ENCODE measurements at places on chromosomes 6 and 20.

GRCh38 chr20:22350624-22351023, 233.7 kb downstream of the FOXA2 start:
- DNase-seq: no peak

DNA sequence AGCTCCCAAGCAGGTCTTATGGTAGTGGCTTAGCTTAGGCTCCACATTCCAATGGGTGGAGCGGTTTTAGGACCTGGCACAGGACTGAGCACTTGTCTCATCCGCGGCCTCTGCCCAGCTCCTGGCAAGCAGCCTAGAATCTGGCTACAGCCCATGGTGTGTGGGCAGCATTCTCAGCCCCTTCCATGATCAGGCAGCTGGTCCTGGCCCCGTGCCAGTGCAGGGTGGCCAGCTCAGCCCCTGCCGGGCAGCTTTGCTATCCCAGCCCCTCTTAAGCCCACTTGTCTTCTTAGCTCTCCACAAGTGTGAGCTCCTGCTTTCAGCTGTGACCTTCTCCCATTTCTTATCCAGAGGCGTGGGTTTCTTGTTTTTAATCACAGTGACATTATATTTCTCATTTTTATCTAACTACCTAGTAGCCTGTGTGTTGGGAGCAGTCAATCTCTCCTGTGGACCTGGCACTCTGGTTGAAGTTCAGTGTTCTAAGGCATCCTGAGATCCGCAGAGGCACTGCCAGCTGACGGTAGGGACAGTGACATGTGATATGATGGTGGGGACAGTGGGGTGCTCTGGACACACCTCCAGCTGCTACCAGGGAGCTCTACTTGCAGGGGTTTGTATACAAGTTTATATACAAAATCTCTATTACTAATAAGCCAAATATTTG, 119.9 kb upstream of the PRND start:
- no peak for DNase-seq

DNA sequence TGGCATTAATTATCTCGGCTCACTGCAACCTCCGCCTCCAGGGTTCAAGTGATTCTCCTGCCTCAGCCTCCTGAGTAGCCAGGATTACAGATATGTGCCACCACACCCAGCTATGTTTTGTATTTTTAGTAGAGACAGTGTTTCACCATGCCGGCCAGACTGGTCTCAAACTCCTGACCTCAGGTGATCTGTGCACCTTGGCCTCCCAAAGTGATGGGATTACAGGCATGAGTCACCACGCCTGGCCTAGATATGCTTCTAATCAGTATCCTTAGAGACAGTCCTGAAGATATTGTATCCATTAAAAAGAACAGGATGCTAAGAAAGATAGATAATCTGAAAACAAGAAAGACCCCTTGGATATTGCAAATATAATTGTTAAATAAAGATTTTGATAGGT, 3.1 kb upstream of the IPCEF1 start:
- no peak for DNase-seq

- DNase-seq: no peak
These were observed 54.9 kb upstream of the GPR31 start for GRCh38 chr6:167212713-167213005.

GRCh38 chr6:82138075-82138791, 109.3 kb downstream of the IBTK start:
- DNase-seq: no peak

GRCh38 chr20:50379049-50379990, 130.9 kb upstream of the PTPN1 start:
- no peak for DNase-seq

- DNase-seq: no peak
These were observed 6.1 kb upstream of the ALDH8A1 start for GRCh38 chr6:134956032-134956431.

DNA sequence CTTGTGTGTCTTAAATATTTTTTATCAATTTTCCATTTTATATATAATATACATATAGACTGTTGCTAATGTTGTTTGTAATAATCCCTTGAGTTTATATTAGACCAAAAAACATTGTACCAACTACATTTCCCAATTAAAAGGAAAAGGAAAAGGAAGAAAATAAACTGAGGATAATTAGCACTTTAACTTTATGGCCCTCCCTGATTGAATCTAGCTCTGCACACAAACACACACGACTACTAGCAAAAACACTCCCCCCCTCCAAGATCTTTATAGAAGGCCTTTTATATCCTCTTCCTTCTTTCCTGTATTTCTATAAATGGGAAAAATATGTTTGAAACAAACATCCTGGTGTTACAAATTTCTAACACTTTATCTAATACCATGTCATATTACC, 276.8 kb downstream of the NKAIN2 start:
- no peak for DNase-seq

GRCh38 chr6:88050140-88050818, 2.6 kb downstream of the SPACA1 start:
- DNase-seq: no peak

DNA sequence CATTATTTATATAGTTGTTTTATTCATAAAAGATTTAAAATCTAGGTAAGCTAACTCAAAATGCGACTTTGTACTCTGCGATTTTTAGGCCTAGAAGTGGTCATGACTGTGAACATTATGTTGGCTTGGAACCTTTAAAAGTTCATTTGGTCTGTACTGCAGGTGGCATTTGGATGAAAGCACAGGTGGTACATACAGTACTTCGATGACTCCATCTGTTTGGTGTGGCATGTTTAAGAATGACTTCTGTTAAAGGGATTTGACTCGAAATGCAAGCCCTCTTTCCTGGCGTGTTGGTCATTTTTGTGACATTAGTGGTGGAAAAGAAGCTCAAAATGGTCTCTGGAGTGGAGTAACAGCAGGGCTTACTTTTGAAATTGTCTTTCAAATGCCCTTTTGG, 118.1 kb downstream of the UST start:
- no peak for DNase-seq

DNA sequence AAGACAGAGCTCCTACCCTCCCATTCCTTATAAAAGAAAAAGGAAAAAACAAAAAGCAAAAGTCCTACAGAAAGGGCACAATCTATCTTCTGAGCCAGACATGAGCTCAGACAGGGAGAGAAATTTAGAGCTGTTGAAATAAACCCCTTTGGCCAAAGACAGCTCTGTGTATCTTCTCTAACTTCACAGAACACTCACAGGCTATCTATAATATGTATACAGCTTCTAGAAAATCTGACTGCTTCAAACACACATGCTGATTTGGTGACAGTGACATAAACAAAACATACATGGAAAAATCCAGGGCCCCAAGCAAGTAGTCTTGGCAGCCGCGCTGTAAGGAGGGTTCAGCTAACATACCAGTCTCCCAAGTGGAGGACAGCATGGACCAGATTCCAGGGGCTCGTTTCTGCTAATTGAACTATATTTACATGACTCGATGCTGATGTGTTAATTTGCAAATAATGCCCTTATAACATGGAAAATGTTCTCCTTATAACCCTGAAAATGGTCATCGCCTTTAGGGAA, 37.0 kb downstream of the MTFR2 start:
- no peak for DNase-seq

DNA sequence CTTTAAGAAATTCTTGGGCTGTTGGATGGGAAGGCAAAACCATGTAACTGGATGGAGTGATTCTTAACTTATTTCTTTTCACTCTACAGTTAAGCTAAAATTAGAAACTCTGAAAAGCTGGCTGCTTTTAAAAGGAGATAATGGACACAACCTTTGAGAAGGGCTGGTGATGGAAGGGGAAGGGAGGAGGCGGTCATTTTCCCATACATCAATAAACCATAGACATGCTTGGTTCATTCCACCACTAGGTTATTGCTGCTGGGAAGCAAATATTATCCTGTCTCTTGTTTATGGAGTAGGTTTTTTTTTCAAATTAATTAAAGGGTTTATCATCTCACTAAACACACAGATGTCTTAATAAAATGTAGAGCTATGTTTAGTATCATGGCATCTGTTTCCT, 76.2 kb downstream of the PLCB1 start:
- no peak for DNase-seq

DNA sequence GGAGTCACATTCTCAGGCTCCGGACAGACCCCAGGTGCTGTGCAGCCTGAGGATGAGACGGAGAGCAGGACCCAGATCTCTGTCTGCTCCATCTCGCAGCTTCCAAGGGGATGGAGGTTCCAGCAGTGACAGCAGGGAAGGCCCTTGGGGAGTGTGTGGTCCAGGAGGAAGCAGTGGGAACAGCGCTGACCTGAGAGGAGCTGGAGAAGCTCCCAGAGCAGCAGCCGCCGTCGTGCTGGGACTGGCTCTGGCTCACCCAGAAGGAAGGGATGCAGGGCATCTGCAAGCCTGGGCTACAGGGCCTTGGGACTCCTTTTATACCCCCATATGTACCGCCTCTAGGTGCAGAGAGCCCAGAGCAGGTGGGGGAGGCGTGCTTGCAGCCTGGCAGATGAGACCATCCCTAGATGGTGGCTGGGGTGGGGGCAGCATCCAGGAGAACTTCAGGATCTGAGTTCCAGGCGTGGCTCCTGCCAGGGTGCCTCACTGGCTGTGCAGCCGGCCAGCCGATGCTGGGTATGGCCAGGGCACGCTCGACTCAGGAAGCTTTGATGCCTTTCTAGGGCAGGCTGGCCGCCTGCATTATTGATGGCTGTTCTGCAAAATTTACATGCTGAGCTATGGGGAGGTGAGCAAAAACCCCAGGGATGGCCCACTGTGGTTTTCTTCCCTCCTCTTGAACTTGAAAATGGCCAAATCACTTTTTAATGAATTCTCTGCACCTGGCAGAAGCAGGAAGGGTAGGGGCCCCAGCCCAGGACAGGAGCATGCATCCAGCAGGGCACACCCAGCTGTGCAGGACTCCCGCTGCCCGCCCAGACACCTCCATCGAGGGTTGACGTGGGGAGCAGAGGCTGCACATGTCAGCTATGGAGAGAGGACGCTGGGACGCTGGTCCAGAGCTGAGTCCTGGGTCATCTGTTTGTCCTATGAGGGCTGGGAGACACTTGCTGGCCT, 179.6 kb downstream of the TAF4 start:
- no peak for DNase-seq

GRCh38 chr6:105992315-105992961, 93.7 kb upstream of the PRDM1 start:
- peak; percentile 80 for DNase-seq

DNA sequence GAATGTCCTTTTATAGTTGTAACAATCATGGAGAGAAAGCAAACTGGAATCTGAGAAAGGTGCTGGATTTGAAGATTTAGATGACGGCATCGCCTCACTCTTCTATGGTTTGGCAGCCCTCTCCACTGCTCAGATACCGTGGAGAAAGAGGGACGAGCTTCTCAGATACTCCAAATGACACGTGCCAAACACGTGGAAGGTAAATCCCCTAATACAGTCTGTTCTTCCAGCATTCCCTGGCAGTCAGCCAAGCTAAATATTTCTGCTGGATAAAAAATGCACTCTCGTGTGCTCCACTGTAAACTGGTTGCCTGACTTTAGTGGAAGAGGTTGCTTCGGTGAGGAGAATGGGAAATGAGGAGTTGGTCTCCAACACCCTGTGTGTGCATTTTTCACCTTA, 16.7 kb upstream of the PRDM1 start:
- DNase-seq: no peak

- no peak for DNase-seq
These were observed 18.3 kb upstream of the TRAM2 start for GRCh38 chr6:52595000-52595795.

GRCh38 chr20:55580475-55580874, 424.8 kb downstream of the CBLN4 start:
- no peak for DNase-seq

DNA sequence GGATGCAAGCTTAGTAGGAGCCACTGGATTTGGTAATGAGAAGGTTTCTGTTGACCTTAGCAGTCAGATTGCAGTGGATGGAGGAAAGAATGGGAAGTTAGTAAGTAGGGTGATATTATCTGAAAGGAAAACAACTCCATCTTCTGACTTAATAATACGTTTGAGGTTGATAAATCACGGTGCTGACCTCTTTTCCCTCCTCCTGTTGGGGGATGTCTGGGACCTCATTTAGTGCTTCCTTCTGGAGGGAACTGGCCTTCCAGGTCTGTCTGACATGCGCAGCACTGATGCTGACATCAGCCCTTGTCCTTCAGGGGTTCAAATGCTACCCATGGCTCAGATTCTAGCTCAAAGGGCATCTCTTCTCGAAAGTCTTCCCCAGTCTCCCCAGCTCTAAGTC, 48.2 kb upstream of the AKAP12 start:
- no peak for DNase-seq

DNA sequence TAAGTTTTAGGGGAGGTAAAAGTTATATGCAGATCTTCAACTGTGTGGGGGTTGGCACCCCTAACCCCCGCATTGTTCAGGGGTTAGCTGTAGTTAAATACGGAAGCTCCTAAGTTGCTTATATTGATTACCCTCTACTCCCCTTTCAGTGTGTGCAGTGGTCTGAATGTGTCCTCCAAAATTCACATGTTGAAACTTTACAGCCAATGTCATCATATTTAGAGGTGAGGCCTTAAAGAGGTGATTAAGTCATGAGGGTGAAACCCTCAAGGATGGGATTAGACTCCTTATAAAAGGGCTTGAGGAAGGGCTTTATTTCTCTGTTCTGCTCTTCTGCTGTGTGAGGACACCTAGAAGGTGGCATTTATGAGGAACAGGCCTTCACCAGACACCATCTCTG, 22.3 kb downstream of the TULP4 start:
- DNase-seq: no peak

DNA sequence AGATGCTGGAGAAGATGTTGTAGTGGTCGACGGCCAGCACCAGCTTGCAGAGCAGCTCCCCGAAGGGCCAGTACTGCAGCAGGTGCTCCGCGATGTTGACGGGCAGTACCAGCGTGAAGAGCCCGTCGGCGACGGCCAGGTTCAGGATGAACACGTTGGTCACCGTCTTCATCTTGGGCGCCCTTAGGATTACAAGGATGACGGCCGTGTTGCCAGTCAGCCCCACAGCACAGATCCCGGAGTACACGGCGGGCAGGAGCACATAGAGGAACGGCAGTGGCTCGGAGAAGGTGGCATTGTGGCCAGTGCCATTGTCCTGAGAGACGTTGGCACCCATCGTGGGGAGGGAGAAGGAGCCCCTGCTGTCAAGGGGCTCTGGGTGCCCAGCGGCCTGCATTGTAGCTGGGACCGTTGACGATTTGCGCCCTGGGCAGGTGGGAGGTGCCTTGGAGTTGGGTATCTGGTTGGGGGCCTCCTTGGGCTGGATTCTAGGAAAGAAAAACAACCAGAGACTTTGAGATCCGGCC, 867 bp downstream of the NPBWR2 start:
- DNase-seq: no peak

DNA sequence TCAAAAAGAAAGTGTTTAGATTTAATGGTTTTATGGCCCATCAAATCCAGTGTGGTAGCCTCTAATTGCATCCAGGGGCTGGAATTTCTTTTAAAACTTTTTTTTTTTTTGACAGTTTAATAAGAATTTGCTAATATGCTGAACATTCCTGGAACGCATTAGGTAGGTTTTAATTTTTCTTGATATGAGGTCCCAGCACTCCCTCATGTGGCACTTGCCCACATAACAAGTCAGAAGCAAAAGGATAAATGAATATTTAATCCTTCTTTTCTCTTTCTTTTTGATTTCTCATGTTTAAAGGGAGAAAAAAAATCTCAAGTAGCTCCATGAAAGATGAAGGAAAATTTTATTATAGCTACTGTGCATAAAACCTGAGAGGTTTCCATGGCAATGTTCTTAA, 13.5 kb downstream of the HAO1 start:
- DNase-seq: no peak

GRCh38 chr20:9348747-9349146, 165.6 kb upstream of the LAMP5 start:
- no peak for DNase-seq

- DNase-seq: no peak
These were observed 76.9 kb upstream of the RIPOR2 start for GRCh38 chr6:25012657-25013056.

- DNase-seq: no peak
These were observed 599.4 kb upstream of the CITED2 start for GRCh38 chr6:139973669-139974344.

Data from stimulated activated CD8-positive, alpha-beta memory T cell treated with anti-CD3 and anti-CD28 coated beads, Interleukin-12 subunit alpha, Interleukin-12 subunit beta, amount 100 ng/mL, for 4 hours (primary cell).